Effector CD8-positive, alpha-beta T cell (primary cell): ENCODE measurements at places on chromosomes 2 and 18.

GRCh38 chr2:157592948-157593347, 35.7 kb downstream of the ACVR1C start:
- DNase-seq, result no peak

GRCh38 chr2:6958616-6959235, 41.5 kb downstream of the RNF144A start:
- no peak for DNase-seq

DNA sequence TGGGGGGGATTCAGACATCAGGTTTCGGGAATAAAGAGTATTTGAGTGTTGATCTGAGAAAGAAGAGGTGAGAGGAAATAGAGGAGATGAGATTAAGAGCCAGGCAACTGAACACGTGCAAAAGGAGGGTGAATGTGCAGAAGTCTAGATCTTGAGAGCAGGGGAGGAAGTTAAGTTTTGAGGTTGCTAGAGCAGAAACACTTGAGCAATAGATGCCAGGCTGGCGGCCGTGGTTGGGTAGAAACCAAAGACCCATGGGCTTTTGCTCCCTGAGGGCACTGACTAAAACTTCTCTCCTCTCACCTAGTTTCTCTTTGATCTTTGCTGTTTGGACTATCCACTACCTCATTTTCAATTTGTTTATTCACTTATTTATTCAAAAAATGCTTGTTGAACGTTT, 116.0 kb downstream of the CDC42EP3 start:
- DNase-seq, result no peak

- peak; percentile 30 for DNase-seq
These were observed 2.7 kb downstream of the STK16 start for GRCh38 chr2:219247678-219248642.

DNA sequence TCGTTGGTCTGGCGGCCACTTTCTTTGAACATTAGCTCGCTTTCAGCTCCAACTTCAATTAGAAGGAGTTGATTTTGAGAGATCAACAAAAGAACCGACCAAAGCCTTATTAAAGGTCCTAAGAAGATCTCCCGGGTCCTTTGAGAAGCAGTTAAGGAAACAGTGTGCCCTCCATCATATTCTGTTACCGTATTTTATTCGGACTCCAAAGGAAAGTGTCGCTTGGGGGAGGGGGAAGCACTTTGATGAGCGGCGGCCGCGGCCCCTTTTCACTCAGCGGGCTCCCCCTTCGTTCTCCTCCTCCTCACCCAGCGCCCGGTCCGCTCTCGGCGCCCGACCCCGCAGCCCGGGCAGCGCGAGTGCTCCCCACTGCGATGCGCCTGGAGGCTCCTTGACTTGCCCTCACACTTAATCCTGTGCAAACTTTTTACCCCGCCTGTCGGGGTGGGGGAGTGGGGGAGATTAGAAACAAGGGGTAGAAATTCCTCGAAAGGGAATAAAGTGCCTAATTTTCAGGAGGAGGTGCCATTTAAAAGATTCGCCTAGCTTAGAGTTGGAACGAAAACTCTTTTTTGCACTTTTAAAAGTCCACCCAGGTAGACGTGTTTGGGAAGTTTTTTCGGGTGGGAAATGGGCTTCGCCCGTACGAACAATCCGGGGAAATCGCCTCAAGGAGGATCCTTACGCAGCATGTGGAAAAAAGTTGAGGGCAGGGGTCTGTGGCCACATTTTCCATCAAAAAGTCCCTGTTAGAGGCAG, 1.2 kb upstream of the OTX1 start:
- DNase-seq, result no peak

DNA sequence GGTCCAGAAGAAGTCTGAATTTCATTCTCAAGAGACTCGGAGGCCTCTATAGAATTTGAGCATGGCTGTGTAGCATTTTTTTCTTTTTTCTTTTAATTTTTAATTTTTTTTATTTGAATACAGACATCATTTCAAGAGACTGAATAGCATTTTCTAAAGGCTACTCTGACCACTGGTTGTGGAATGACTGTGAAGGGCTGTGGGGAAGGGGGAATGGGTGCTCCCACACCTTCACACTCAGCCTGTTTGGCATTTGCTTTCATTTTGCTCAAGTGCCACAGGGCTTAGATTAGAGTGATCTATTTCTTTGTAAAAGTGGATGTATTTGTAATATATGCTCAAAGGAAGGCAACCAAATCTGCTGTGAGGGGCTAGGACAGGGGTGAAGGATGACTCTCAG, 142.0 kb upstream of the SPOPL start:
- DNase-seq, result no peak

- DNase-seq, result no peak
These were observed 2.4 kb upstream of the SATB2 start for GRCh38 chr2:199460101-199460671.

- DNase-seq, result no peak
These were observed 105.8 kb downstream of the ARHGAP28 start for GRCh38 chr18:6835345-6835744.

DNA sequence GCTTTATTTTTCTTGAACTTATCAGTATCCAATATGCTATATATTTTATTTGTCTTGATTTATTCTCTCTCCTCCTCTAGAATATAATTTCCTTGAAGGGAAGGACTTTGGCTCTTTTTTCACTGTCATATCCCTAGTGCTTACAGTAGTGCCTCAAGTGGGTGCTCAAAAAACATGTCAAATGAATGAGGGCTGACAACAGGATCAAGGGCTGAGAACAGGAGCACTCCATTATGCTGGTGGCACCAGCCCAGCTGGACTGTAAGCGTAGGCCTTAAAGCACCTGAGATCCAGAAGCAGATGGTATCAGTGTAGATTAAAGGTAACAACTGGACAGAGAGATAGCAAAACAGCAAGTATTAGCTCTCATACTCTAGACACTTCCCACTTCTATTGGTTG, 46.3 kb downstream of the PMS1 start:
- DNase-seq, result no peak

GRCh38 chr18:41940506-41941215, 14.4 kb upstream of the PIK3C3 start:
- DNase-seq, result no peak

GRCh38 chr18:55421615-55422419, 166.2 kb downstream of the TCF4 start:
- DNase-seq, result no peak

DNA sequence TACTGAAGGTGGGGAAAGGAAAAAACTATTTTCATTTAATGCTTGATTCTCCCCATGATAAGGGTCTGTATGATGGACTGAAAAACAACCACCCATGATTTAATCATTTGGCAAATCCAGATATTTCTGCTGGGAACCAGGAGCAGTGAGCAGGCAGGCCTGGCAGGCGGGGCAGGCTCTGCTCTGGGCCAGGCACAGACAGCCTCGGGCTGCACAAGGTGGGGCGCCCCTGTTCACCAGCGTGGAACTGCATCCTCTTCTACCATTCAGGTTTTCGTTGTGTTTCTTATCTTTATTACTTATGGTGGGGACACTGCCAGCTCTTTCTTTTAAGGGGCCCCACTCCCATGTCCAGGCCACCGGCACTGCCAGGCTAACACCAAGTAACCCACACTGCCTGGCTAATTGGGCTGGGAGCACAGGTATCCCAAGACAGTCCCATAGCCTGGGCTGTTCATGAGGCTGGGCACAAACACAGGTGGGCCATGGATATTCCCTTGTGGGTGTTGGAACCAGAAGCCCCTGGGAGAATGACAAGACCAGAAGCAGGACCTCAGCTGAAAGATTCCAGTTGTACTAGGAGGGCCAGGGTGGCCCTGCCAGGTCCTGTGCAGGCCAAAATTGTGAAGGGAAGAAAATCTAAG, 57.1 kb upstream of the RALBP1 start:
- no peak for DNase-seq

DNA sequence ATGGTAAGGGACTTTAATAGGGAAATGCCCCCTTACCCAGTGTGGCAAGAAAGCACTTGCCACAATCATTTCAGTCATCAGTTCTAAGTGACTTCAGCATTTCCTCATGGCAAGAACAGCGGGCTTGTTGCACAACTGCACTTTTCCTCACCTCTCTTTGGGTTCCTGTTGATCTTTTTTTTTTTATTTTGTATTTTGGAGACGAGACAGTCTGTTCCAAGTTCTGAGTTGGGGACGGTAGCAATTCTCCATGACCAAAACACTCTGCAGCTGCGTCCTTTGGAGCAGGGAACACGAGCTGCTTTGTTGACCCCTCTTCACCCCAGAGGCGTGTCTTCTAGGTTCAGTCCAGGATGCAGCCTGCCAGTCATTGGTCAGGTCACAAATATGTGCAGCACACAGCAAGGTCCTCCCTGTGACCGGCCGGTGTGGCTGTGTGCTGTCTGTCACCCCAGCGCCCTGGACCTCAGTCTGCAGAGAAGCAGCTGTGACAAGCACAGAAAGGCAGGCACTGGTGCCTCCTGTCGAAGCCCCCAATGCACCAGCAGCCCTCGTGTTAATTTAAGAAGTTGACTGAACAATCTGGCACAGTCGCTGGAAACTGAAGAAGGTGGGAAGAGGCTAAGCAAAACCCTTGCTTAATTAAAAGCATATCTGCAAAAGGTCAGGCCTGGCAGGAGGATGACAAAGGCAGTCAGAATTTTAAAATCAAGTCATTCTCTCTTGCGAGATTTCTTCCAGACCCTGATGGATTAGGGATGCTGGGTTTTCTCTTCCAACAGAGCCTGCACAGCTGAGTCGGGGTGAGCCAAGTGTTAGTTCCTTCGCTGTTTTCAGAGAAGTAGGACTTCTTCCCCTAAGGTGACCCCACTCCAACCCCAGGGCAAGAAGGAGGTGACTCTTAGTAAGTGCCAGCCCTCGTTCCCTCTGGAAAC, 96.7 kb upstream of the COPS8 start:
- DNase-seq, result no peak

DNA sequence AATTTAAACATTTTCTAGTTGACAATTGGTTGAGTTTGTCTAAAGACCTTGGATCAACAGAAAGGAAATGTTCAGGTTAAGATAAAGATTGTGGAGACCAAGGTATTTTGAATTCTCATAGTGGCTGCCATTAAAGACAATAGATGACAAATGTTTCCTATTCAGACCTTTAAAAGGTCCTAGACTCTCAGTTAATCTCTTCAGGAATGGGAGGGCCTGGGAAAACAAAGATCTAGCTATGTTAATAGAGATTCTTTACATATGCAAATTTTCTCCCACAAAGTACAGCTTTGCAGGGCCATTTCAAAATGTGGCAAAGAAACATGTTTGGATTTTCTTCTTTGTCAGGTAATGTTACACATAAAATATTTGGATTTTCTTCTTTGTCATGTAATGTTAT, 403.9 kb downstream of the SPAG16 start:
- DNase-seq, result no peak
